ENCODE measurements at places on chromosomes 12 and 14.

DNA sequence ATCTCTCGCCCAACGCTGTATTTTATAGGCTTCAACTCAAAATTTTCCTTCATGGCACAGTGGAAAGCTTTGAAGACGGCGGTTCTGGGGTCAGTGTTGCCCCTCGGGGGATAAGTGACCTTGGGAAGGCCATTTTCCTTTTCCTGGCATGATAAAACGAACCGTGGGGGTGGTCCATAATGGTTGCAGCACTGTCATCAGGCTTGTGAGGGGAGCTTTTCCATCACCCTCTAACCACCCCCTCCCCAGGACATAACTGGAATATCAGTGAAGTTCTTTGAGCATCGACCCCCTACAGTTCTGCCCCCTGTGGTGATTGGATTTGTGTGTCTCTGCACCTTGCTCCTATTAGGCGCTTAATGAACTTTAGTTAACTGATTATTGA is 16.0 kb downstream of the FOS start:
- no peak for DNase-seq

- DNase-seq = no peak
Measured at GRCh38 chr14:72443991-72444441, 449.9 kb downstream of the DPF3 start.

- DNase-seq = no peak
Measured at GRCh38 chr14:75628816-75629215, 31.9 kb downstream of the ERG28 start.

DNA sequence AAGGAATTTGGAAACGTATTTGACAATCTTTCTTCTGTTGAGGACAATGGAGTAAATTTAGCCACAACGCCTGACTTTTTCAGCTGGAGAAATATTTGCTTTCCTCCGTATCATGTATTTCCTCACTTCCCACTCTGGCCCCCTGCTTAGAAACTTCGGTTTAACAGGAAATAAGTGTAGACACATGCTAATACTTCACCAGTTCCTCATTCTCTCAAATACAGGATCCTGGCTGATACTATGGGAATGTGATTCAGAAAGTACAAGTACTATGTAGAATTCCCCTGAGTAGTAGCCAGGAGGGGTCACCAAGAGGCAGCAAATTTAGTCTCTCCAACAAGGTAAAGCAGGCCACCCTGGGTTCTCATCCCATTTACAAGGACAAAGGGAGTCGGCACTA is 58.0 kb downstream of the FAR2 start:
- no peak for DNase-seq

DNA sequence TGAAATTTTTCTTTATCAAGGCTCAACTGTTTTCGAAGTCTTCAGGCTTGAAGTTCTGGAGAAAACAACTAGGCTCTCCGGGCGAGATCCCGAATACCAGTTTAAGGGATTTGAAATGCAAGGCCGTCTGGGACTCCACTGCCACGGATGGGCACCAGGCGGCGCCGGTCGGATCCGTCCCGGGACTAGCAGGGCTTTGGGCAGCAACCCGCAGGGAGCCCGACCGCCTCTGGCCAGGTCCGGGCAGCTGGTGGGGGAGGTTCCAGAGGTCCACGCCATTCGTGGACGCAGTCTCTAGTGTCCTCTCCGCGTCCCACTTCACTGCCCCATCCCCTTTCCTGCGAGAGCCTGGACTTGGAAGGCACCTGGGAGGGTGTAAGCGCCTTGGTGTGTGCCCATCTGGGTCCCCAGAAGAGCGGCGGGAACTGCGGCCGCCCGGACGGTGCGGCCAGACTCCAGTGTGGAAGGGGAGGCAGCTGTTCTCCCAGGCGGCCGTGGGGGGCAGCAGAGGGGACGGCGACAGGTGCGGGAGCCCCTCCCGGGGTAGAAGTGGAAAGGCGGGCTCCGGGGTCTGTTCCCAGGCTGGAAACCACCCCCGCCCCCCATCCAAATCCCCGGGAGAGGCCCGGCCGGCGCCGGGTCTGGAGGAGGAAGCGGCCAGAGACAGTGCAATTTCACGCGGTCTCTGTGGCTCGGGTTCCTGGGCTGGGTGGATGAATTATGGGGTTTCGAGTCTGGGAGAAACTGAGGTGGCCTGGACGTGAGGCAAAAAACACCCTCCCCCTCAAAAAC is 838 bp upstream of the ERBB3 start:
- DNase-seq = peak; percentile 44

GRCh38 chr12:94057262-94058151 is 90.9 kb upstream of the PLXNC1 start:
- DNase-seq = no peak

DNA sequence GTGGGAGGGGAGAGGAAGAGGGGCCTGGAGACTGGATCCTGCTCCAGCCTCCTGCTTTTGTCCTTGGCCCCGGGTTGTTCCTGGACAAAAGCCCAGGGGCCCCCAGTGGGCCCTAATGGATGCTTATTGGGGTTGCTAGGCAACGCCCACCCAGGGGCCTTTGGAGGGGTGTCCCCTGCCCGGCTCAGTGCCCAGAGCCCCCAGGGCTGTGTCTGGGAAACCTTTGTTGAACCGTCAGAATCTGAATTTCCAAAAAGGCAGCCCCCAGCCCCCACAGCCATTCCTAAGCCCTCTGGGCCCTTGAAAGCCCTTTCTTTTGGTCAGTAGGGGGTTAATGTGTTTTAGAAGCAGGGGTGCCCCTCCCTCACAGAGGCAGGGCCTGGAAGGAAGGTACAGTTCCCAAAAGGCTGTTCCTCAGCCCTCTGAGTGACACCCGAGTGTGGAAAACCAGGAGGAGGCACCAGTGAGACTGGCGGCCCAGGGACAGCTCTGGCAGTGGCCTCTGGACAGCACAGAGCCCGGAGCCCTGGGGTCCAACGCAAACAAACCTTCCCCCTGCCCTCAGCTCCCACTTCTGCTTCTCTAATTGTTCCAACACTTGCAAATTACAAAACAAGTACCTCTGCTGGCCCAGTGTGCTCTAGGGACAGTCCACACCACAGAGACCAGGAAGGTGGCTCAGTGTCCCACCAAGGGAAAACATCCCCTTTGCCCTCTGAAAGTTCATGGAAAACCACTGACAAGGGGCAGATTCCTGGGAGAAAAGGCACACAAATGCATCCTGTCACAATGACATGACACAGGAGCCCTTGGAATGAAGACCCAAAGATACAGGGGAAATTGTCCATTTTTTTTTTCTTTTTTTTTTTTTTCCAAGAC is 19.4 kb downstream of the HHIPL1 start:
- no peak for DNase-seq

GRCh38 chr12:46559311-46559710 is 186.7 kb upstream of the SLC38A2 start:
- DNase-seq = no peak

- no peak for DNase-seq
Measured at GRCh38 chr14:100083706-100084105, 18.5 kb downstream of the EVL start.

DNA sequence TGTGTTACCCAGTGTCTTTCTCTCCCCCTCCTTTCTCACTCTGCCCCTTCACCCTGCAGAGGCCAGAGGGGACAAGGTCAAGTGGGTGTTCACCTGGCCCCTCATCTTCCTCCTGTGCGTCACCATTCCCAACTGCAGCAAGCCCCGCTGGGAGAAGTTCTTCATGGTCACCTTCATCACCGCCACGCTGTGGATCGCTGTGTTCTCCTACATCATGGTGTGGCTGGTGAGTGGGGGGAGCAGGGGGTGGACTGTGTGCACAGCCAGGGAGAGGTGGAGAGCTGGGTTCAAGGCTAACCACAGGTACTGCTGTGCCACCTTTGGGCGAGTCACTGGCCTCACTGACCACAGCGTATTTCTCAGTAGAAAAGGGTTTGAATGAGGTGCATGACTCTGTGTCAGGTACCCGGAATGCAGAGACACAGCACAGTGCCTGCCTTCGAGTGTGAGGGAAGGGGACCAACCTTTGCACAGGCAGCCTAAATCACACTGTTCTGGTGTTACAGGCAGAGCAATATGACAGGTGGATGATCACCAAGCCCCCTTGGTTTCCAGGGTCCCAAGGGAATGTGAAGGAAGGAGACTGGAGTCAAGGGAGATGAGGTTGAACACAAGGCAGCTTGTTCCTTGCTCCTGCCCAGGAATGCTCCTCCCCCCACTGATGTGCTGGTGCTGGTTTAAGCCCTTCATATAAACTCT is 30.8 kb upstream of the RIN3 start:
- no peak for DNase-seq

DNA sequence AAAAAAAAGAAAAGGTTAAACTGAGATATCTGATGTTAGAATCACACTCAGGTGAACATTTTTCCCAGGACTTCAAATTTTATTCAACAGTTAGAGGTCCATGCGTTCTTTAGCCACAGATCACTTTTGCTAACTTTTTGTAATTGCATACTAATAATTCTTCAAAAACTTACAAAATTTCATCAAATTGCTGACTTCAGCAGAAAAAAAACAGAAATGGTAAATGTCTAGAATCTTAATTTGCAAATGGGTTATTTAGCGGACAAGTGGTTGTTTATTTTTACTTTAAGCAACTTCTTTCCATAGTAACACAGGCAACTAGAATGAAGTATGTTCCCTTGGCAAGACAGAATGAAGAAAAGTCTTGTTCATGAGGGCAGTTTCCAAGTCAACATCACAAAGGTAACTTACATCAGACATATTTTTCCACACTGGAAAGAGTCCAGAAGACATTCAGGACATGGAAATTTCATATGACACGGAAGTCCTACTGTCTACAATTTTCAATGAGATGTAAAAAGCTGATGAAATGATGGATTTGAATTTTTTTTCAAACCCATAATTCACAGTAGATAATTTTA is 62.5 kb upstream of the SOX5 start:
- DNase-seq = no peak

GRCh38 chr14:30225176-30225575 is 297.5 kb upstream of the PRKD1 start:
- DNase-seq = no peak

GRCh38 chr12:117718559-117718958 is 250.2 kb downstream of the KSR2 start:
- DNase-seq = no peak

- no peak for DNase-seq
Measured at GRCh38 chr14:32366986-32367385, 37.9 kb downstream of the AKAP6 start.

- no peak for DNase-seq
Measured at GRCh38 chr14:105089746-105090492, 24.7 kb upstream of the GPR132 start.

GRCh38 chr12:125262851-125263250 is 197.6 kb downstream of the AACS start:
- DNase-seq = no peak

DNA sequence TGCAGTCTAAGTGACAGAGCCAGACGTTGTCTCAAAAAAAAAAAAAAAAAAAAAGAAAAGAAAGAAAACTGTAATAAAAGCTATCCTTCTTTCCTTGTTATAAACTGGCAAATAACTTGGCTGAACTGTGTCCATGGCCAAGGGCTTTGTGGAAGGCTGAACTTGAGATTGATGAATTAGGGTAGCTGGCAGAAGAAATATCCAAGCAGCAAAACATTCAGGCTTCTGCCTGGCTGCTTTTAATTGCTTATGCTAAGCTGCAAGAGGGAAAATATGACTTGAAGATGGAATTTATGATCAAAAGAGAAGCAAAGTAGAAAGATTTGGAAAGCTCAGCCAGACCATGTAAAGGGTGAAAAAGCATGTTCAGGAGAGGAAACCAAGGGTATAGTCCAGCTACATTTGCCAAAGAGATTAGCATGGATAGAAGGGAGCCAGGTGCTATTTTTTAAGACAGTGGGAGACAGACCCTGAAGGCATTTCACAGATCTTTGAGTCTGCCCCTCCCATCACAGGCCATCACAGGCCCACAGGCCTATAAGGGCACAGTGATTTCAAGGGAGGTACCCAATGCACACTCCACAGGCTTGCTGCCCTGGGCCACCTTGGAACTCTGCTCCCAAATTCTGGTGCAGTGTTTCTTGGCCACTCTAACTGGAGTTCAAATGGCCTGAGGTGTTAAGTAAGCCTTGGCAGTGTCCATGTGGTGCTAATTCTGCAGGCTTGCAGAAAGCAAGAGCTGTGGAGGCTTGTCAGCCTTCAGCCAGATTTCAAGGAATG is 226.0 kb downstream of the AEBP2 start:
- DNase-seq = no peak

GRCh38 chr14:70955543-70956480 is 48.6 kb downstream of the PCNX1 start:
- DNase-seq = no peak

DNA sequence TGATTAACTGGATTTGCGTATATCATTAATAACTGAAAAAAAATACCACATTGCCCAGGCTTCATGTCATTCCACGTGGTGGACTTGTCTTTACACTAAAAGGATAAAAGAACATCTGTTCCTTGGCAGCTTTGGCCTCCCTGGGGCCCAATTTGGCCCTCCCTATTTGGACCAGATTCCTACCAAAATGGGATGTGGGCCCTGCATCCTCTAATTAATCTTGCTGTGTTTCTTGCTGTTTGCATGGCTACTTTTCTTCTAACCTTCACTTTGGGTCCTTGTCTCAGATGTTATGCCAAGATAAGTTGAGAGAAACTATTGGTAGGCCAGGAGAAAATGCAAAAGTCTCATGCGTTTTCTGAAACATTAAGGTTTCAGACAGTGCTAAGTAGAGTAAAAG is 57.5 kb downstream of the PTHLH start:
- DNase-seq = peak; percentile 71

GRCh38 chr12:63888908-63889635 is 44.6 kb downstream of the SRGAP1 start:
- DNase-seq = no peak

GRCh38 chr12:97594236-97595088 is 131.9 kb downstream of the RMST start:
- DNase-seq = no peak

All from DMS 273 treated with DMSO at 0.1 percent for 48 hours (cell line).